D341Med (cell line): ENCODE measurements at places on chromosomes 7 and 10.

DNA sequence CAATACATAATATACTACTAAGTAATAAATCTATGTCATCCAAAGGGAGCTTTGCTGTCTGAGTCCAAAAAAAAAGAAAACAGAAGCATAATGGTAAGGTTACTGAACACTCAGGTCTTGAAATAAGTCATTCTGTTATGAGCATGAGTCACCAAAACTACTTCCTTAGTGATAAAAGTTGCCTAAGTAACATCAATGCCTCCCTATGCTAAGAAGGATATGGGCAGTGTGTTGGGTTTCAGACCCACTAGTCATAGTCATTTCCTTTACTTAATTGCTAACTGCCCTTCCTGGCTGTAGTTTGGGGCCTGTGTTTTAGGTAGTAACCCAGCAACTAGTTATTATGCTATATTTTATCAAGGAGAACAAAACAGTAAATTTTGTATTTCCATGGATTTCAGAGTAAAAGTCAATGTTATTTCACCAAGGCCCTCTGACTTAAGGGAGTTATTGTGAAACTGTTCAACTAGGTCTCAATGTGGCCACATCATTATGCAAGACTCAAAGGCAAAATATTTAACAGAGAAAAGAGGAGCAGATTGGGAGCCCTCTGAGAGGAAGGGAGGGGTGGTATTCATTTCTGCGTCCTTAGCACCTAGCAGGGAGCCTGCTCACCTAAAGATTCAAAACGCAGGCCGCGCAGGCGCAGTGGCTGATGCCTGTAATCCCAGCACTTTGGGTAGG lies 11.7 kb upstream of the VIM start:
- no peak for DNase-seq

GRCh38 chr7:25444991-25445390 lies 216.7 kb upstream of the NPVF start:
- DNase-seq, result no peak

GRCh38 chr7:76260171-76260703 lies 42.2 kb upstream of the HSPB1 start:
- DNase-seq, result peak; percentile 77

GRCh38 chr10:18087355-18087754 lies 52.9 kb upstream of the CACNB2 start:
- DNase-seq, result no peak

DNA sequence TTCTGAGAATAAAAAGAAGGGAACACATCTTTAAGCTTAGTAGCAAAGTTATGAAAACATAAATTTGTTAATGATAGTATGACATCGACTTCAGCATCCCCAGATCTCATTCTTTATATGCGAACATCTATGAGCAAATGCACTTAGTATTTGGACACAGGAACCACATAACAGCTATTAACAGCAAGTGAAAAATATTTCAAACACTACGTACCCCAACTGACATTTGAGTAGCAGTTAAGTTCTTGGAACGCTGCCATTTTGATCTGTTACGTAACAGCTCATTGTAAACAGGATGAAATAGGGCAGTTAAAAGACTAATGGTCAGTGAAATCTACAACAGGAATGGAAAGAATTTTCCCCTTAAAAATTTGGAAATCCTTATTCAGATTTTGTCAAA lies 428.9 kb downstream of the TNS3 start:
- DNase-seq, result no peak

DNA sequence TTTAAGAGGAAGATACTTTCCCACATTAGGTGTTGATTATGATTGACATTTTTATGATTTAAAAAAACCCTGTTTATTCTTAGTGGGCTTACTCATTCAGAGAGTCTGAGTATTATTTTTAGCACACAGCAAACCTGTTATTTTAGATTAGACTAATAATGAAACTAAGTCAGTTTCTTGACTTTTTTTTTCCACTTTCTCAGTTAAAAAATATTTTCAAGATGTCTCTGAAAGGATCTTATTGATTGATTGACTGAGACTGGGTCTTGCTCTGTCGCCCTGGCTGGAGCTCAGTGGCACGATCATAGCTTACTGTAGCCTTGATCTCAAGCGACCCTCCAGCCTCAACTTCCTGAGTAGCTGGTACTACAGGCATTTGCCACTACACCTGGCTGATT lies 20.4 kb upstream of the INPP5F start:
- no peak for DNase-seq

DNA sequence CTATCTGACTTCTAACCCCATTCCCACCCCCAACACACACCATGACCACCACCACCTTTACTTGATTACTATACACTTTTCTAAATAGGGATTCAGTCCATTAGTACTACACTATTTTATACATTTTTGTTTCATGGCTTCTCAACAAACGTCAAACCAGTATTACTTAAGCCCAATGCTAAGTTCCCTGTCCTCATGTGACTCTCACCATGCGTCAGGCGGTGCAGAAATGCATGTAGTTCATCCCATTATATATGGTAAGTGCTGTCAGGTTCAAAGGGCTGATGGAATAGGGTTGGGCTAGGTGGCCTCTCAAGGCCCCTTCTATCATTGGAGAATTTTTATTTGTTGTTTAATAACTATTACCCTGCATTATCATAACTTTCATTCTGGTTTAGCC lies 19.5 kb upstream of the VPS41 start:
- no peak for DNase-seq

GRCh38 chr7:7347045-7347444 lies 164.7 kb downstream of the C1GALT1 start:
- DNase-seq, result no peak

- no peak for DNase-seq
Observed at GRCh38 chr7:43565786-43566185, 17.1 kb upstream of the STK17A start.

GRCh38 chr7:113582471-113582870 lies 336.3 kb downstream of the PPP1R3A start:
- DNase-seq, result no peak

- no peak for DNase-seq
Observed at GRCh38 chr10:132429281-132430230, 32.6 kb downstream of the PWWP2B start.

DNA sequence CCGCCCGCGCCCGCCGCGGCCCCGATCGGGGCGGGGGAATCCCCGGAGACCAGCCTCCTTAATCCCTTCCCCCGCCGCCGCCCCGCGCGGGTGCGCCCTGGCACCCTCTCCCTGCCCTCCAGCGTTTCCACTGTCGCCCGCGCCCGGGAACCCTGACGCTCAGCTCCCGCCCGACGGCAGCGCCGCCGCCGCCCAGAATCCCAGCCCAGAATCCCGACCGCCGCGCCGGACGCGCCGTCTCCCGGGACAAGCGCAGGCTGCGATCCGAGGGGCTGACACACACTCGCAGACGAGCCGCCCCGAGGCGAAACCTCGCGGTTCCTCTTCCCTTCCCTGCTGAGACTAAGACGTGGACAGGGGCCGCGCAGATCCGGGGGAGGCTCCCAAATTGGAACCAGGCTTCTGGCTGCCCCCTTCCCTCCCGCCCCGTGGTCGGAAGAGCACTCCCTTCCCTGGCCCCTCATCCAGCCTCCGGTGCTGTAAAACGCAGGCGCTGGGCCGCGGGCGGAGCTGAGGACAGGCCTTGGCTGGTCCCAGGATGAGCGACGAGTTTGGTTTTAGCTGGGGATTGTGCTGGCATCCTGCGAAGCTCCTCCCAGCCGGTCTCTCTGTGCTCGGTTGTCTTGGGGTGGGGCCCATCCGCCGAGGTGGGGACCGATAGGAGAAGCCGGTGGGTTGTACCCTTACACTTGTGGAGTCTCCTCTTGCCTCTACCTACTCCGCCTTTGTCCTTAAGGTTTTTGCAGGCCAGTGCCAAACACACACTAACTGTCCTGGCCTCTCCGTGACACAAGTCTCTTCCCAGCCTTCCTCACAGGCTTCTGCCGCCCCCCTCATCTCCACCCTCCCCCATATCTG lies 1.1 kb downstream of the MARVELD1 start:
- DNase-seq, result peak; percentile 80

DNA sequence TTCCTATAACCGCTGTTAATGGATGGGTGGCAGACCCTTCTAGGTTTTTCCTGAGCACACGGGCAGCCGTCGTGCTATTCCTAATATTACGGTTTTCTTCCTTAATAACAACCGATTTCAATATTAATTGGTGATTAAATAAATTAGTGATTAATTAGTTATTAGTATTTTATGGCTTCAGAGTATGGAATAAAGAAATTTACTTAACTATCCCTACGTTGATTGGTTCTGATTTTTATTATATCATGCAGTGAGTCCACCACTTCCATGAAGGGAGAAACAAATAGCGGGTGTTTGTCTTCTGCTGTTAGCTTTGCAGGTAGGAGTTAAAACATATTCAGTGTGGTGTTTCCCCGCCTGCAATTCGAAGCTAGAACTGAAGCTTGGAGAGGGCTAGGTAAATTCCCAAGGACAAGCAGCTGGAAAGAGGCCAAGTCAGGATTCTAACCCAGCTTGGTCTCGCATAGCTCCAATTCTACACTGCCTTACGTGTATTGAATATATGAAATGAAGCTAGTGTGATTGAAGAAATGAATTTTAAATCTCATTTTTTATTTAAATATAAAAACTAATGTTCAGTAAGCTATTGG lies 928 bp upstream of the CSTF2T start:
- DNase-seq, result no peak

- DNase-seq, result no peak
Observed at GRCh38 chr10:47116445-47116844, 183.6 kb upstream of the GDF10 start.

GRCh38 chr10:58818900-58819299 lies 306.2 kb downstream of the BICC1 start:
- no peak for DNase-seq
